ENCODE measurements at places on chromosomes 5 and 9.

DNA sequence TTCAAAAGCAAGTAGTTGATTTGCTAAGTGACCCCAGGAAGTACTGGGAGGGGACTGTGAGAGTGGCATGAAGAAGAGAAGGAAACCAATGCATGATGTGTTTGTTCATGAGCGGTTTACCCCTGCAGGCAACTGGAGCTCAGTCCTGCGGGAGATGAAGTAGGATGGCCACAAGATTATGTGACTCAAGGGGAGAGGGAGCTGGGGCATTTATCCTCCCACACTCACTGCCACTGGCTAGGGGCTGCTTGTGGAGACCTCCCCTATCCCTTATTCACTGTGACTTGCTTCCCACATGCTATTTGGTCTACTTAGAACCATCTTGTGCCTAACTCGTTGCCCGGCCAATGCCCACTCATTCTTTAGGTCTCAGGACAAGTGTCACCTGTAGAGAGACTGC, 60.6 kb upstream of the TRIO start:
- DNase-seq: no peak

DNA sequence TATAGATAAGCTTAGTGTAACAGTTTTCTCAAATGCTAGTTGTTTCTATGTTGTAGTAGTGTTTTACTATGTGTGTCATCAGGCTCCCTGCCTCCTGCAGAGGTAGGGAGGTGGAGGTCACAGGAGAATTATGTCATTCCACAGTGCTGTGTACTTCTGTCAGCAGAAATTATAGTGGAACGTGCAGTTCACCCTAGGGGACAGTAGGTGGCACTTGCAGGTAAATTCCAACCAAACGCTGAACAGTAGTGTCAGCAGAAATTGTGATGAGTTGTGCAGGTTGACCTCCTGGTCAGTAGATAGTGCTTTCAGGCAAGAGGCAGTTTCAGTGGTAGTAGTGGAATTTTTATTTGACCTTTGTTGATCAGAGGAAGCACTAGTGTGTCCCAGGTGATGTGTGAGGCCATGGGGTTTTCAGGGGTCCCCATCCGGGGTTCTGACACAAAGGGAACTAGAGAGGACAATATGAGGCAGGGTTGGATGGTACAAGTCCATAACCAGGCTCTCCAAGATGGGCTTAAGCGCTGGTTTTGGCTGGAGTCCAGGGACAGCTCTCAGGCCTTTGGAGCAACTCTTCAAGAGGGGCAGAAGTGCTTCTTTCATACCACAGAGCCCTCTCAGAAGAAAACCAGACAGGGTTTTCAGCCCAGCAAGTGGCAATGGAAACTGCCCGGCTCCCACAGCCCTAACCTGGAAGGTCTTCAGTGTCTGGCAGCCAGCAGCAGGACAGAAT, 402.9 kb downstream of the CYLC2 start:
- peak; percentile 29 for DNase-seq

DNA sequence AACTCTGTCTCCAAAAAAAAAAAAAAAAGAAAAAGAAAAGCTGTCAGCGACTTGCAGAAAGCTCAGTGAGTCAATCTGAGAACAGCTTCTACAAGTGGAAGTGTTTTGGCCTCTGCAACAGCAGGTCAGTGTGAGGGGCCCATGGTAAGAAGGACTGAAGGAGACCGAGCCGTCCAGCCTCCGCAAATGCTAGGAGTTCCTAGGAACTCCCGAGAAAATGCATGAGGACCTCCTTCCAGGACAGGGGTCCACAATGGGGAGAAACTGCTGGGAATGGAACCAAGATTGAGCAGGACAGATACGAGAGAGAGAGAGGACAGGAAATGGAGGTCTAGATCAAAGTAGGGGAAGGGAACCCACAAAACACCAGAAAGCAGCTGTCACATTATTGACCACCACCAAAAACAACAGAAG, 180.5 kb downstream of the CRB2 start:
- DNase-seq: no peak

DNA sequence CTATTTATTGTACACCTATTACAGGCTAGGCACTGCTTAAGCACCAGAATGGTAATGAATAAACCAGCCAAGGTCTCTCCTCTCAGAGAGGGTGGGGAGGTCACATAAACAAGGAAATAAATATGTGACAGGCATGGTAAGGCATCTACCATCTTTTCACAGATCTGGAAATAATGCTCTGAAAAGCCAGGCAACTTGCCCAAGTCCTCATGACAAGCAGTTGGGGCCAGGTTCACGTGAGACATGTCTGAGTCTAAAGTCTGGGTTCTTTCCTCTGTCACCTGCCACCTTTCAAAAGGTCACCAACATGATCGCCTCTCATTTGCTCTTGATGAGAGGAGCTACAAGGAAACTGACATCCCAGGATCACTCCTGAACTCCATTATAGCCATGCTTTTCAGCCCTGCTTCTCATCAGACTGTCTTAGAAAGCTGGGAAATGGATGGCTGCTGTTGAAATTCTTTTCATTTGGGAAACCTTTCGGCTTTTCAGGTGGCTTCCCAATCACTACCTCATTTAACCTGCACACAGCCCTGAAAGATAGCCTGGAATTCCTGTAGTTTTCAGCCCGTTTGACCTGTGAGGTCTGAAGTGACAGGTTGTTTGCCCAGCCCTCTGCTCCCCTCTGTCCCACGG, 123.1 kb downstream of the CRB2 start:
- no peak for DNase-seq

GRCh38 chr9:122332083-122332482, 38.7 kb upstream of the PTGS1 start:
- no peak for DNase-seq

DNA sequence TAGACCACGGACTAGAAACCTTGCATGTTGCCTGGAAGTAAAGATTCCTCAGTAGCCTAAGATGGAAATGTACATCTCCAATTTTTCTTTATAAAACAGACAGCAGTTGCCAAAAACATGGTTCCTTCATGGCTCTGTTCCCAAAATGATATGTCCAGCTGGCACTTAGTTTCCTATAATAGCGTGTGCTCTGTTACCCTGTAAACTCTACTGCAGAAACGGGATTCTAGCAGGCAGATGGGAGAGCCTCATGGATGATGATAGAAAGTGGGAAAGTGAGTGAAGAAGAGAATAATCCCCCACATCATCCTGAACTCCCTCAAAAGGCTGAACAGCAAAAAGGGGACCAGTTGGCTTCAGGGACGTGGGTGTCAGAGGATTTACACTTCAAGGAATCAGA, 118.2 kb downstream of the FRMD3 start:
- no peak for DNase-seq

- no peak for DNase-seq
Measured at GRCh38 chr9:115673599-115673998, 480.0 kb upstream of the PAPPA start.

- no peak for DNase-seq
Measured at GRCh38 chr5:127563136-127563535, 45.7 kb downstream of the PRRC1 start.

DNA sequence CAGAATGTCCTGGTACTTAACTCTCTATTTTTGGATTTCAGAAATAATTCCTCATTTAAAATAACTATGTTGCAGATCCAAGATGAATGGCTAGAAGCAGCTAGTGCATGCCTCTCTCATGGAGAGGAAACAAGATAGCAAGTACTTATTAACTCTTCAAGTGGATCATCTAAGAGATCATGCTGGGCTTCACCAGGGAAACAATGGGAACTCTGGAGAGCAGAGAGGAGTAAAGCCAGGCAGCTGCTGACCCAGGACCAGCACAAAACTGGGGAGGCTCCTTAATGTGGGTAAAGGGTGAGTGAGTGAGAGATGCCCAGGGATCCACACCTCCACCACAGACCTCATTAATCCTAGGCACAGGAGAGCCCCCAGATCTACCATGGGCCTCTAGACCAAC, 897.8 kb upstream of the ACO1 start:
- DNase-seq: no peak

DNA sequence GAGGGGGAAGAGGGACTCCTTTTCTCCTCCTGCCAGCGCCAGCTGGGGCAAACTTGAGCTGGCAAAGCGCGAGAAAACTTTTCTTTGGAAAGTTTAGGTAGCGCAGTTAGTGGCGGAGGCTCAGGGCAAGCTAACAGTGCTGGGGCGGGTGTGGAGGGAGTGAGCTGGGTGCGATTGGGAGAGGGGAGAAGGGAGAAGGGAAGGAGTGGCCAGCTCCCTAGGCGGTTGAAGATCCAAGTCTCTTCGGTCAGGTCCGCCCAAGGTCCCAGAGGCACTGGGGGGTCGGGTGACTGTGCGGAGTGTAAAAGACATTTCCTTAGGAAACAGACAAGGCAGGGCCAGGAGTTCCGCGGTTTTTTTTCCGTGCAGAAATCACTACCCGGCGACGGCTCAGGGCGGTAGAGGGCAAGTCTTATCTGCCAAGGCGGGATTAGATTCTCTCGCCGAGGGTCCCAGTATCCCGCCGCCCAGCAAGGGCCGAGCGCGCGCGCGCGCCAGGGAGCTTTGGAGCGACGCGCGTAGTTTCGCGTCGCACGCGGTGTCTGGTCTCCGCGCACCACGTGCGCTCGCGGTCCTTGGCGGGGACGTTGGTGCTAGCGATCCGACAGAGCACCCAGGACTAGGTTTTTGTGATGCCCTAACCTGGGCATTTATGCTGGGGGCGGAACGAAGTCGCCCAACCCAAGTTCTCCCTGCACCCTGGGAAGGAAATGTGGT, 33.6 kb upstream of the NFIB start:
- DNase-seq: no peak

DNA sequence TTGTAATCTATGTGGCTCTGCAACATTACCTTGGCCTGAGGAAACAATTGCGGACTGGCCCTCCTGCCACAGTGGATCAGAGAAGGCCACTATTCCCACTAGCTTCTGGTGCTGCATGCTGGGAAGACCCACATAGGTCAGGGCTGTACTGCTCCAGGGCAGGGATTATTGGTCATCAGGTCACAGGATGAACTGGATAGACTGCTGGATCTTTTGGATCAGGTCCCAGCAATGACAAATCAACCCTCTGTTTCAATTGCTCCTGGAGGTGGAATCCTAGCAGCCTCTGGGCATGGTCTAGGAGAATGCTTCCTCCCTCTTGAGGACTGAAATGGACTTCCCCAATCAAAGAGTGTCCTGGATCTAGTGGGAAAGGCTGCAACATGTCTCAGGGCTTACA, 66.7 kb upstream of the PHF24 start:
- no peak for DNase-seq

DNA sequence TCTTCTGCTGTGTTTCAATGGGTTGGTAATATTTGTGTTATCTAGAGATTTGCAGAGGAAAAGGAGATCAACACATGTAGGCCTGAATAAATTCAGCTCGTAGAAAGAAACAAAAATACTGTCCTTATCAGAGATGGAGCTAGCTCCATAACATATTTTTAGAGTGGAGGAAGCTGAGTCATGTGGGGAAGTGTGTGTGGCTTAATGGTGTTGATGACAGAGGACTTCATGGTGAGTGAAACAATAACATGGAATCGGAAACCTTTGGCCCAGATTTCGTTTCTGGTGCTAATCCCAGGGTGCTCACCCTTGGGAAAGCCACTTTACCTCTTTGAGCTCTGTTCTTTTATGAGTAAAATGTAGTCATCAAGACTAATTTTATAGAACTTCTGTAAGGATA, 825.0 kb downstream of the TLR4 start:
- DNase-seq: no peak

GRCh38 chr5:37015795-37016666, 139.5 kb downstream of the NIPBL start:
- DNase-seq: no peak

GRCh38 chr5:60077292-60077691, 183.8 kb upstream of the PDE4D start:
- DNase-seq: no peak

GRCh38 chr9:18985464-18985951, 47.5 kb downstream of the SAXO1 start:
- no peak for DNase-seq

GRCh38 chr5:139839232-139839815, 43.7 kb downstream of the PSD2 start:
- DNase-seq: no peak

DNA sequence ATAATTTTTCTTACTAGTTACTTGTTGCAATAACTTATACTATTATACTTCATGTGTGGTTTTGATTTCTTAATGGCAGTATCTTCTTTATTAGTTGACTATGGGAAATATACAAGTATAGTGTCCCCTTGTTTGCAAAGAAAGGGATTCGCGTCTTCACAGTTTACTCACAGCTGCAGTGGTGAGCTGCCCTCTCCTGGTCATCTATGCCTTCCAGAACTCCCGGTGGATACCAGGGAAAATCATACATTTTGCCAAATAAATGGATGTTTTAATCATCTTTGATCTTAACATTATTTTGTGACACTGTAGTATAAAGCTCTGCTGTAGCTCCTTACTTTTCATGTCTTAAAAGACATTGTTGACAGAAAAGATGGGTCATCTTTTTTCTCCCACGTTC, 142.0 kb downstream of the ZCCHC7 start:
- DNase-seq: no peak

- DNase-seq: no peak
Measured at GRCh38 chr9:129432297-129433154, 188.4 kb downstream of the C9orf50 start.

DNA sequence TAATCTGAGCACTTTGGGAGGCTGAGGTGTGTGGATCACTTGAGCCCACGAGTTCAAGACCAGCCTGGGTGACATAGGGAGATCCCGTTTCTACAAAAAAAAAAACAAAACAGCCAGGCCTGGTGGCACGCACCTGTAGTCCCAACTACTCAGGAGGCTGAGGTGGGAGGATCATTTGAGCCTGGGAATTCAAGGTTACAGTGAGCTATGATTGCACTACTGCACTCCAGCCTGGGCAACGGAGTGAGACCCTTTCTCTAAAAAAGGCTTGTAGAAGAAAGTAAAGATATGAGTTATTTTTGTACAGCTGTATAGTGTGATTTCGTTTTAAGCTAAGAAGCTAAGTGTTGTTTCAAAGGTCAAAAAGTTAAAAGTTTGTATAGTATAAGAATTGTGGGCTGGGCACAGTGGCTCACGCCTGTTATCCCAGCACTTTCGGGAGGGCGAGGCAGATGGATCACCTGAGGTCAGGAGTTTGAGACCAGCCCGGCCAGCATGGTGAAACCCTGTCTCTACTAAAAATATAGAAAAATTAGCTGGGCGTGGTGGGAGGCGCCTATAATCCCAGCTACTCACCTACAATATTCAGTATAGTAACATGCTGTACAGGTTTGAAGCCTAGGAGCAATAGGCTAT, 18.8 kb downstream of the UBE2R2 start:
- DNase-seq: no peak

- DNase-seq: no peak
Measured at GRCh38 chr5:114325541-114325940, 36.3 kb upstream of the KCNN2 start.

Data from epithelial cell of prostate (primary cell).